ENCODE measurements at places on chromosomes 5 and 9. TPM values are rescaled to one million over a fixed set of nuclear protein-coding genes. Genes with fewer than 3 reads are reported as not detected.

Gene LEAP2
- total RNA-seq, result under 0.01 TPM

Gene TEK
- 8.3 TPM for total RNA-seq

Gene PCDH1
- total RNA-seq, result 0.29 TPM

Gene ESM1
- 2.9 TPM for total RNA-seq

Gene PWWP2A
- total RNA-seq, result 23.6 TPM

Gene JAK2
- 23.3 TPM for total RNA-seq

Gene LHX3
- total RNA-seq, result under 0.01 TPM

Gene PCA3
- total RNA-seq, result 0.36 TPM

Gene FOXD4L4
- total RNA-seq, result under 0.01 TPM

Gene MYOT
- total RNA-seq, result not detected

Gene QRFP
- not detected for total RNA-seq

Gene CCL27
- 0.36 TPM for total RNA-seq

Gene STX17
- total RNA-seq, result 40.1 TPM

Gene INSL6
- not detected for total RNA-seq

Gene WDR70
- total RNA-seq, result 37.7 TPM

Gene SPINK13
- not detected for total RNA-seq

Gene TAF1L
- not detected for total RNA-seq

Gene PCDHA10
- total RNA-seq, result 0.59 TPM

Gene DOCK2
- 6.2 TPM for total RNA-seq

Gene FOXD4
- total RNA-seq, result 0.29 TPM

Gene ZBTB26
- 5.0 TPM for total RNA-seq

Gene ALDH1A1
- 0.36 TPM for total RNA-seq

Gene LECT2
- total RNA-seq, result not detected

Gene MEF2C
- 9.4 TPM for total RNA-seq

Gene ROR2
- 13.8 TPM for total RNA-seq
